ENCODE measurements at places on chromosomes 5 and 9.

- no peak for DNase-seq
Measured at GRCh38 chr5:127001621-127002296, 28.6 kb downstream of the MARCHF3 start.

DNA sequence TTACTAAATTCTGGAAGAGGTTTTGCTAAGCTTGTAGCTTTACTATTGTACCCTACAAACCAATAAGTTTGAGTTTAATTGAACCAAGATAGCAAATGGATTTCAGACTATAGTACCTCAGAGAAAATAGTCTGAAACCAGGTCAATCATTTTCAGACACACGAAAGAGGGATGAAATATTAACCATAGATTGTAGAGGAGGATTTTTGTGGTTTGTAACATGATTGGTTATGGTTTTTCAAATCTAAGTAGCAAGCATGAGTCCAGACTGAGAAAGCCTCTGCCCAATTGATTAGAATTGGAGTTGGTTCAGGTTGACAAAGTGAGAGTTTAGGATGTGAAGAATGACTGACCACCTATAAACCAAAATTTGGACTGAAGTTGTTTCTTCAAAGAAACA, 562.7 kb upstream of the DMAC1 start:
- DNase-seq, result no peak

DNA sequence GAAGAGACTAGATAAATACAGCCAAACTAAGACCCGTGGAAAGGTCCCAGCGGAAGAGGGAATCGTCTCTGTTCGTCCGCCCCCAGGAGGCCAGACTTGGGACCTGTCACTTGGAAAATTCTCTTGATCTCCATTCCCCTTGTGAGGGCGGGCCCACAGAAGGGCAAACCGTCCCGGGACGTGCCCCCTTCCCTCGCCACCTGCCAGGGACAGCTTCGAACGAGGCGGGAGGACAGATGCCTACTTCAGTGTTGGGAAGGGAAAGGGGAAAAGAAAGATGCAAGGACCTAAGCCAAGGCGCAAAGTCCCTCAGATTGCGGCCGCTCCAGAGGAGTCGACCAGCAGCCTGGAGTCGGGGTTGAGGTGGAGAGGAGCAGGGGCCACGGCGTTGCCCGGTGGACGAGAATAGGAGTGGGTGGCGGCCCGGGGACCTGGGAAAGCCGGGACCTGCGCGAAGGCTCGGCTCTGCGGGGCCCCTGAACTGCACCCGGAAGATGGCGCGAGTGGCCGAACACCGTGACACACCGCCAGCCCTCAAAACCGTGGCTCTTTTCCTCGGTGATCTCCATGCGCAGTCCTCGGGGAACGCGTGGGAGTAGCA, 4.4 kb upstream of the EBF1 start:
- no peak for DNase-seq

- DNase-seq, result no peak
Measured at GRCh38 chr5:175567954-175568353, 89.6 kb downstream of the SFXN1 start.

GRCh38 chr5:178677429-178677828, 50.6 kb upstream of the CLK4 start:
- DNase-seq, result no peak

DNA sequence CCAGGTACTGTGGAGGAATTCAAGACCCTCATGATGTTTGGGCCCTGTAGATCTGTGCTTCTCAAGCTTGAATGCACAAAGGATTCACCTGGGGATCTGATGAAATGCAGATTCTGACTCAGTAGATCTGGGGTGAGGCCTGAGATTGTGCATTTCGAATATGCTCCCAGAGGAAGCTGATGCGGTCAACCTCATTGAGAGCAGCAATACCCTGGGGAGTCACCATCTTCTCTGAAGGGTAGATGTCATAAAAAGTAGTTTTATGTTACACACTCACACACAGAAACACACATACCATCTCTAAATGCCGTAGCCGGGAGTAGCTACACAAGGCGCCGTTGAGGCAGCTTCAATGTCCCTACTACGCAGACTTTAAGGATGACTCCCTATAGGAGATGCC, 55.8 kb upstream of the CPEB4 start:
- DNase-seq, result no peak

DNA sequence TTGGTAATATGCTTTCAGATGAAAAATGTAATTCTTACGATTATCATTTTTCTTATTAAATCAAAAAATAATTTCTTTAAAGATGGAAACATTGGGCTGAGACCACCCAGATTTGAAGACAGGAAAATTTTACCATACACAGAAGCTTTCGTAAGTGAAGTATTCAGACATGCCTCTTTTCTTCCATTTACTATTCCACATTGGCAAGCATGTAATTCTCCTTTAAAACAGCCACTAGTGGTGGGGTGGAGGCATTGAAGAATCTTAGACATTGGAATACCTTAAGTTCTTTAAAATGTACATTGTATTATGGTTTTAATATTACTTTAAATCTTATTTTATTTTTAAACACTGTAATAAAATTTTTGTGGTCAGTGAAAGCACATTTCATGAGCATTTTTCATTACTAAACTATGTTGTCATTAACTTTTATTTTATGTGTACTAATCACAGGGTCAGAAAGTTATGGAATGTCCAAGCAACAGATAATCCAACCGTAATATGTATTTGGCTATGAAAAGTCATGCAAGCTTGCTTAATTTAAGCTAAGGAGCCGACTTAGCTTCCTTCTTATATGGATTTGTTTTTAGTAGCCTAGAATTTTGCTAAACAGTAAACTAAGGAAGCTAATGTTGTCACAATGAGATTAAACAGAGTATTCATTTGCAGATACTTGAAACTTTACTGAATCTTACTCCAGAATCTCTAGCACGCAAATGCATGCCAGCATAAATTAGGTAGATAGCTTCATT, 97.4 kb upstream of the ALDH1A1 start:
- no peak for DNase-seq

DNA sequence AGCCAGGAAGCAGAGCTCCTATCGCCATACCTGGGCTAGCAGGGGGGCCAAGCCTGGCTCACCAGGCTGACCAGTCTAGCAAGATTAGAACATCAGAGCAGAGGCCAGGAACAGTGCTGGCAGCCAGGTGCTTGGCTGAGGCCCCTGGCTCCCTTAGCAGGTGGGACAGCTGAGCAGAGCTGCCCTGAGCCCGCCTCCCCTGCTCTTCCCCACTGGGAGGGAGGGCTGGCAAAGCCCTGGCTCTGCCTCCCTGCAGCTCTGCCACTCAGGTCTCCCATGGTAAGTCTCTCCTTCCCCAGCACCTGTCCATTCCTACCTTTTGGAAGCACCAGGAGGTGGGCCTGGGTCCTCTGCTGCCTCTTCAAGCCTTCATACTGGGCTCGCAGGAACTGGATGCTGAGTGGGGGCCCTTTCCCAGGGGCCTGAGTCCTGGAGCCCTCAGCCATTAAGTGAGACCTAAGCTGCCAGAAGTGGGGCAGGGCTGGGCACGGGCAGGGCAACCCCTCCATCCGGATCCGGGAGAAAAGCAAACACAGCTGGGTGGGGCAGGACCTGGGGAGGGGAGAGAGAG, 803 bp downstream of the C9orf152 start:
- no peak for DNase-seq

- DNase-seq, result peak; percentile 13
Measured at GRCh38 chr9:111661802-111662521, 557 bp downstream of the GNG10 start.

GRCh38 chr9:103183701-103184171, 188.6 kb downstream of the CYLC2 start:
- DNase-seq, result no peak

DNA sequence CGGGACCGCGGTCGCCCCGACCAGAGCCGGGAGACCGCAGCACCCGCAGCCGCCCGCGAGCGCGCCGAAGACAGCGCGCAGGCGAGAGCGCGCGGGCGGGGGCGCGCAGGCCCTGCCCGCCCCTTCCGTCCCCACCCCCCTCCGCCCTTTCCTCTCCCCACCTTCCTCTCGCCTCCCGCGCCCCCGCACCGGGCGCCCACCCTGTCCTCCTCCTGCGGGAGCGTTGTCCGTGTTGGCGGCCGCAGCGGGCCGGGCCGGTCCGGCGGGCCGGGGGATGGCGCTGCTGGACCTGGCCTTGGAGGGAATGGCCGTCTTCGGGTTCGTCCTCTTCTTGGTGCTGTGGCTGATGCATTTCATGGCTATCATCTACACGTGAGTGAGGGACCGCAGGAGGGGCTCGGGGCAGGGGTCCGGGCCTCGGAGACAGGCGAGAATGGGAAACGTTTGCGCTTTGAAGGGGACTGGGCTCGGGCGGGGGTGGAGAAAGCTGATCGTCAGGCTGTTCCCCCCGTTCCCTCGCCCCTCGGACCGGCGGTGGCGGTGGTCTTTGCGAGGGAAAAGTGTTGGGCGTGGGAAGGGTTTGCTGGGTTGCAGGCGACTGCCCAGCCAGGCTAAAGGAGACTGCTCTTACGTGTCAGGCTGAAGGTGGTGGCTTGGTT, 457 bp downstream of the UGCG start:
- DNase-seq, result peak; percentile 7

DNA sequence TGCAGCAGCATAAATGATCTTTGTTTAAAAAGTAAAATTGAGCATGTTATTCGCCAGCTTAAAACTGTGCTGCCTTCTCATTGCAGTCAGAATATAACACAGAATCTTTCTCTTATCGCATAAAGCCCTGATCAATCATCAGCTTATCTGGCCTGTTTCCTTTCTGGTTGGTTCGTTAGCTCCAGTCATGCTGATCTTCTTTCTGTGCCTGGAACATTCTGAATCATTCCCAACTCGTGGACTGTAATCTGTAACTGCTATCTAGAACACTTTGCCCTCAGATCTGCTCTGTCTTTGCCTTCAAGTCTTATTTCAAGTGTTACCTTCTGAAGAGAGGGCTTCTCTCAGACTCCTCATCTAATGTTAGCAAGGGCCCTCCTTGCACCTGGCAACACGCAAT, 11.9 kb upstream of the FER start:
- DNase-seq, result no peak

DNA sequence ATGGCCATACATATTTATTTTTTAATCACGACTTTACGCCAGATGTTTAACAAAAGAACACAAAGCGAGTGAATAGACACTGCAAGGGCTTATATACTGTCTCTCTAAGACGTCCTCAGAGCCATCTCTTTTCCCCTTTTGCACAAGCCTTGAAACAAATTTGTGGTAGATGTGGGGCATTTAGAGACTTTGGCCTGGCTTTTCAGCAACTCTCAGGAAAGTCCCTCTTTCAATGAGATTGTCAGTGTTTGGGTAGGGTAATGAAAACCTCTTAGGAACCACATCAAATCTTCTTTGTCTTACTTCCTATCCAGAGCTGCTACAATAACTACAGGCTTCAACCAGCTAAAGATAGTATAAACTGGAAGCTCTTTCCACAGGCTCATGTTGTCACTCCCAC, 380.0 kb downstream of the ANXA1 start:
- DNase-seq, result no peak

All from T-helper 9 cell (primary cell).